ENCODE measurements at places on chromosomes 7 and 10.

GRCh38 chr7:145681646-145682045 is 435.0 kb upstream of the CNTNAP2 start:
- DNase-seq = no peak

DNA sequence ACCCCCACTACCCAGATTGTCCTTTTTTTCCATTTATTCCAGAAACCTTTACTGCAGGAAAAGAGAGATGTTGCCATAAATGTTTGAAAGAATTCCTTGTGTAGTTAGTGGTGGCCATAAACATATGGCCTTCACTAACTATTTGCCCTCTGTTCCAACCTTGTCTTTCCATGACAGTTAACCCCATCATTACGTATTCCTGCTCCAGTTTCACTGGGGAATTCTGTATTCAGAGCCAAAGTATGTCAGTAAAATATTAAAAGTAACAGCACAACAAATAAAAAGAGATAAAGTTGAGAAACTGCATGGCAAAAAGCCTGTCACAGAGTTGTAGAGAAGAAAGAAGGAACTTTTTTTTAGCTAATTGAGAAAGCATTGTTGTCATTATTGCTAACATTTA is 261.3 kb downstream of the BICC1 start:
- no peak for DNase-seq

GRCh38 chr7:52009181-52009580 is 692.6 kb upstream of the COBL start:
- DNase-seq = no peak

GRCh38 chr10:17506856-17507471 is 52.6 kb upstream of the ST8SIA6 start:
- DNase-seq = peak; percentile 23

DNA sequence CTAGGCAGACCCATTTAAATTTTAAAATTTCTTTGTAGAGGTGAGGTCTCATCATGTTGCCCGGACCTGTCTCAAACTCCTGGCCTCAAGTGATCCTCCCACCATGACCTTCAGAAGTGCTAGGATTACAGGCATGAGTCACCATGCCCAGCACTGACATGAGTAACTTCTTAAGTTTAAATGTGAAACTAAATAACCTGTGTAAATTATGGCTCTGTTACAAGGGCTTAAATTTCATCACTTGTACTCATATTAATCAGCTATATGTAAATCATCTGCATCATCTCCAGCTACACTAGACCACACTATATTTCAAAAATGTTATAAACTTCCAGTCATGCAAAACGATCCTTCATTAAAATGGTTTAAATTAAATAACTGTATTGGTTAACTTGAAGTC is 56.1 kb downstream of the ATAD1 start:
- peak; percentile 14 for DNase-seq

- no peak for DNase-seq
Observed at GRCh38 chr7:3327655-3328054, 26.6 kb downstream of the SDK1 start.

- DNase-seq = no peak
Observed at GRCh38 chr10:73017955-73018480, 63.4 kb upstream of the PLA2G12B start.

GRCh38 chr10:55232553-55232952 is 431.5 kb upstream of the PCDH15 start:
- no peak for DNase-seq

- no peak for DNase-seq
Observed at GRCh38 chr7:136870866-136871487, 2.5 kb downstream of the CHRM2 start.

DNA sequence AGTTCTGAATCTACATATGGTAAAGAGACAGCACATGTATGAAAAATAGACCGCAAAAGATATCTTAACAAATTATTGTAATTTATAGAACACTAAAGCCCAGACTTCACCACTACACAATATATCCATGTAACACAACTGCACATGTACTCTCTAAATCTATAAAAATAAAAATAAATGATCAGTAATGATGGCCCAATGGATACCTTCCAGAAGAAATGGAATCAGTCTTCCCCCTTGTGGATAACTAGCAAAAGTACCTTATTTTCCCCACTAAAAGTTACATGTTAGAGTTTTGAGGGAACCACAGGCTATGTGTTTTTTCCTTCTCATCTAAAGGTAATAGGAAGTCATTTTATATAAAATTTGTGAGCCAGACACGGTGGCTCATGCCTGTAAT is 25.7 kb downstream of the C7orf25 start:
- DNase-seq = no peak

- no peak for DNase-seq
Observed at GRCh38 chr10:133466683-133467275, 13.0 kb downstream of the SCART1 start.

DNA sequence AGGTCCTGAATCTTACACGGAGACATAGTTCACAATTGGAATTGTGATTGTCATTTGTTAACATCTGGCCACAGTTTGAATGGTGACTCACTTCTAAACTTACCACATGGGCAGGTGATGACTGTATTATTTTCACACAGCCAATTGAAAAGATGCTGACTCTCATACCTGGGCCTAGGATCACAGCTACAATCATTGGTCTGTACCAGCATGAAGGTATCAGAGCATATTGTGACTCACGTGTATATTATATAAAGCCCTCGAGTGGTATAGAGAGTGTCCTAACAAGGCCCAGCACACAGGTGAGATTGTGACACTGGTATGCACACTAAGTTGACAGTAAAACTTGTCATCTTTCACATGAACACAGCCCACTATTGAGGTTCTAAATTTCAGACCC is 9.4 kb upstream of the ZNF107 start:
- DNase-seq = no peak

DNA sequence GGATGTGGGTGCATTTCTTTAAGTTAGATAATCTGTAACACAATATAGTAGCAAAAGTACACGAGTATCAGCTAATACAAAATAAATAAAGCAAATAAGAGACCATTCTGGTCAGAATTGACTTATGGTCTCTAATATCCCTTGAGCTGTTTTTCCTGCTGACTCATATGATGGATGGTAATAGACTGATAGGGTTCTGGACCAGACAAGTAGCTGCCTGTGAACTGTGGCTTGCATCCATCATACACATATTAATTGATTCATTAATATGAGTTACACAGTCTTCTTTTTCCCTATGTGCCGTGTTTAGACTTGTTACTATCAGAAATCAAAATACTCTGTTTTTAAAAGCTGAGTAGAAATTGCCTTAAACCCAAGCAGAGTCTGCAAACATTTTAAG is 762.8 kb downstream of the GATA3 start:
- no peak for DNase-seq

- DNase-seq = no peak
Observed at GRCh38 chr7:92851732-92852131, 15.4 kb upstream of the CDK6 start.

- DNase-seq = no peak
Observed at GRCh38 chr7:104174798-104175197, 33.0 kb downstream of the ORC5 start.

GRCh38 chr10:114239117-114239993 is at the start of gene VWA2:
VWA2 (plus strand) TSS chr10:114239254; CDS start chr10:114248714, 9,460 bp downstream.
- DNase-seq = no peak

- DNase-seq = no peak
Observed at GRCh38 chr10:51964630-51965029, 265.2 kb upstream of the CSTF2T start.

DNA sequence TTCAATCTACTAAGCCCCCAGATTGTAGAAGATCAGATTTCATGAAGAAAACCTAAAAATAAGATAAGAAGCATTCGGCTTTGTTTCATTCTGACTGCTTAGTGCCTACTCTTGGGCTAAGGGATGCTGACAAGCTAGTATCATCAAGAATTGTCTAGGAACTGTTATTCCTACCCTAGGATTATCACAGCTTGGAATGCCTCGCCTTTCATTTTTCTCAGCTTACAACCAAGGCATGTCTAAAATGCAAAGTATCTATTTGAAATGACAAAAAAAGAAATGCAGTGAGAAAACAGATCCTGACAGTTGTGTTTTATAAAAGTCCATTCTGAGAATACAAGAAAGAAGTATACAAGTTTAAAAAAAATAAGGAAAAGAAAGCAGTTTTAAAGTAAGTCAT is 441.0 kb downstream of the KCNMA1 start:
- no peak for DNase-seq

- no peak for DNase-seq
Observed at GRCh38 chr10:88158526-88159122, 295.2 kb downstream of the PTEN start.

- no peak for DNase-seq
Observed at GRCh38 chr10:97217299-97217698, 31.5 kb upstream of the SLIT1 start.

DNA sequence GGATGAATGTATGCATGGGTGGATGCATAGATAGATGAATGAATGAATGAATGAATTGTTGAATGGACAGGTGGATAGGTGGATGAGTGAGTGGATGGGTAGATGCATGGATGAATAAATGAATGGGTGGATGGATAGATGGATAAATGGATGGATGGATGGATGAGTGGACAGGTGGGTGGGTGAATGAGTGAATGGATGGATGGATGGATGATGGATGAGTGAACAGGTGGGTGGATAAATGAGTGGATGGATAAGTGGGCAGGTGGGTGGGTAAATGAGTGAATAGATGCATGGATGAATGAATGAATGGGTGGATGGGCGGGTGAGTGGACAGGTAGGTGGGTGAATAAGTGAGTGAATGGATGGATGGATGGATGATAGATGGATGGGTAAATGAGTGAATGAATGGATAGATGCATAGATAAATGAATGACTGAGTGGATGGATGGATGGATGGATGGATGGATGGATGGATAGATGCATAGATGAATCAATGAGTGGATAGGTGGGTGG is 72.6 kb downstream of the MYL10 start:
- no peak for DNase-seq

DNA sequence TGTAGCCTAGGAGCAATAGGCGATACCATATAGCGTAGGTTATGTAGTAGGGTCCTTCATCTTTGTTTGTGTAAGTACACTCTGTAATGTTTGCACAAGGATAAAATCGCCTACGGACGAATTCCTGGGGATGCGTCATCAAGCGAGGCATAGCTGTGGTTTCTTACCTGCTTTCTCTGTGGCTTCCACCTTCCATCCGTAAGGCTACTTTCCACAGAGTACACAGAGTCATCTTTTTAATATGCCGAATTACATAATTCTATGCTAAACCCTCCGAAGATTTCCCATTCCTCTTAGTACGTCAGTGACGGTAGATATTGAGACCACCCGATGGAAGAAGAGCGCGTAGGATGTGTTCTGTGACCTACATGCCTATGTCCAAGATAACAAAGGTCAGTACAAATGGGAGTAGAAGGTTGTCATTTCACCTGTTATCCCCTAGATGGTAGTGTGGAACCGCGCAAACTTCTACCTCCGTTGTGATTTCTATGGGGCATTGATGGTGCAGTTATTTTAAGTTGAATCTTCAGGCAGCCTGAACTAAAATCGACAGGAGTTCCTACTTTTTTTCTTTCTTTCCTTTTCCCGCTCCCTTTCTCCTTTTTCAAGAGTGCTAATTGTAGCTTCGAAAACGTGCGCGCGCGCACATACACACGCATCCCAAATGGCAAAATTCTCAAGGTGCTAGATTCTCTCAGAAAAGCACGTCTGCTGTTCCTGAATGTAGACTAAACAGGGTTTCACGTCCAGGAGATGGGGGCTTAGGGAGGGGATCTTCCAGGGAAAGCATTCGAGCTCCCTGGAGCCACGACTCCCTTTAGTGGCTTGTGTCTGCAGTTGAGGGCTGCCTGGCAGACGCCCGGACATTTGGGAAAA is 111.7 kb upstream of the MBL2 start:
- DNase-seq = no peak

- no peak for DNase-seq
Observed at GRCh38 chr7:80127412-80128160, 7.0 kb upstream of the GNAI1 start.

- no peak for DNase-seq
Observed at GRCh38 chr7:36367561-36368077, 22.0 kb upstream of the ANLN start.

DNA sequence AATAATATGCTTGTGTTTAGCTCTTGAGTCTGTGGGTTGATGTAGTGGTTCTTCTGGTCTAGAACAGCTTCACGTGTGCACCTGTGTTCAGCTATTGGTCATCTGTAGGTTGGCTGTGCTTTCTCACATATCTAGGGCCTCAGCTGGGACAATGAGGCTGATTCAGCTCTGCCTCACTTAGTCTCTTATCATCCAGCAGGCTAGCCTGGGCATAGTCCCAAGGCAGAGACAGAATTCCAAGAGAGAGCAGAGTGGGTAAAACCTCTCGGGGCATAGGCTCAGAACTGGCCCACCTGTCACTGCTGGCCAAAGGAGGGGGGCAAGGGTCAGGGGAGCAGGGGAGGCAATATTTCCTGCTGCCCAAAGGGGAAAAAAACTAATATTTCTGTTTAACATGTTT is 32.0 kb upstream of the MXI1 start:
- DNase-seq = no peak

All from CD4-positive, alpha-beta T cell treated with Interleukin-4 for 4 hours (primary cell).